Activated naive CD8-positive, alpha-beta T cell treated with anti-CD3 and anti-CD28 coated beads, Interleukin-2, amount 50 U/mL, for 16 hours (primary cell): ENCODE measurements at places on chromosomes 4 and X.

DNA sequence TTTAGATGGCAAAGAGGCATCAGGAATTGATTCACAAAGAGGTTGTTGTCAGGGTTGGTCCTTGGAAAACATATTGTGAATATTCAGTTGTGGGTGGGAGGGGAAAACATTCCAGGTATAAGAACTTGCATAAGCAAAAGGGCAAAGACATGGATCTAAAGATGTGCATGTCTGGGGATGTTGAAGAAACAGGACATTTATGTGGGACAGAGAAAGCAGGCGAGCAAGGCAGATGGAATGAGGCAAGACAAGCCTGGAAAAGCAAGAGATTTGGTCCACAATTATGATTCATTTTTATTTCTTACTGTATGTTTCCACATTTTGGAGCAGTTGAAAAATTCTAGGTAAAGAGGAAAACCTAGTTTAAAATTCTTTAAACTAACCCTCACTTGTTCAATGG is 134.9 kb upstream of the CXXC4 start:
- no peak for DNase-seq

DNA sequence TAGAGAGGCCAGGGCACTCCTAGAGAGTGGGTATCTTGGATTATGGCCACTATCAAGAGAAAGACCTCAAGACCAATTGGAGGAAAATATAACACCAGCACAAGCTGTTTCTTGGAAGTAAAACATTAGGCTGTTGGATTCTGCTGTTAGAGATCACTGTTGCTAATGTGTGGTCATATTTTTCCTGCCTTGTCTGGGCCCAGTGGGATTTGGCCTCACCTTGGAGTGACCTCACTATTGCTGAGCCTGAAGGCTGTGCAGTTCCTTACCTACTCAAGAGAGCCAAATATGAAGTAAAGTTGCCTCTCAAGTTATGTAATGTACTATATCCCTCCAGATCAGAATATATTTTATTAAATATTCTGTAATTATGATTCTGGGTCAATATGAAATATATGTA is 355.4 kb upstream of the CTSO start:
- DNase-seq: no peak

DNA sequence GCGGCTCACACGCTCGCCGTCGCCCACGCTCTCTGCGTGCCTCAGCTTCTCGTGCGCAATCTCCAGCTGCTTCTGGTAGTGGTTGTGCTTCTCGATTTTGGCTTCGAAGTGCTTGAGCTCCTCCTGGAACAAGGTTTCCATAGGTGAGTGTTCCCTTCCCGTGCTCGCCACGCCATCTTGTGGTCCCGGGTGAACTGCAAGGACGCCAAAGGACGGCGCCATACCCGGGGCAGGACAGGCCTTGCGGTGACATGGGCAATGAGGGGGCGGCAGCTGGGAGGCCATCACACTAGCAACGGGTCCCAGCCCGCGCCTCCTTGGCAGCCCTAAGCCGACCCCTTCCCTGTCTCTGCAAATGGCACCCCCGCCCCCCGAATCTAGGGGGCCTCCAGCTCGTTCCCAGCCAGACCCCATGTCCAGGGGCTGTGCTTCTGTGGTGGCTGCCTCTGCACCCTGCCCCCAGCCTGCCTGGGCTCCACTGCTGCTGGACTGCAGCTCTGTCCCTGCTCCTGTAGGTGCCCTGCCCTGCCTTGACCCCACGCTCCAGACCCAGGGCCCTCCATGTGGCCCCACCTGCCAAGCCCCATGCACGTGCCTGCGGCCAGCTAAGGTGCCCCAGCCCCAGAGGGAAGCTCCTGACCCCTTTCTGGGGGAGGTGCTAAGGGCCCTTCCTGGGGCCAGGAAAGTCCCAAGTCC is 17.3 kb downstream of the LRPAP1 start:
- DNase-seq: no peak

- no peak for DNase-seq
These were observed 1381.4 kb upstream of the IGFBP7 start for GRCh38 chr4:58491620-58492019.

- no peak for DNase-seq
These were observed 53.1 kb downstream of the ABLIM2 start for GRCh38 chr4:8105306-8106100.

DNA sequence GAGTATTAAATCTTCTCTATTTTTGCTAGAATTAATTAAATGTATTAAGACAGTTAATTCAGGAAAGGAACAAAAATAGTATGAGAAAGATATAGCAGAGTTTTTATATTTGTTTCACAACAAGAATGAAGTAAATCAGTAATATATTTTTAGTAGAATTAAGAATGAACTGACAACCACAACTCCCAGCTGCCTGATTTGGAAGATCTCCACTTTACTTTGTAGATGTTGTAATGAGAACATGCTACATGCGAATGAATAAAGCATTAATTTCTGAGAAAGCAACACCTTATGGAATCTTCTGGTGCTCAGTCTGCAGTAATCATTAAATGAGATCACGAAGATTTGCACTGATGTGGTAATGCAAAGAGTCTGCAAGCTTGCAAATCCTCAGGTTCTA is 695.6 kb upstream of the PCDH7 start:
- no peak for DNase-seq

- DNase-seq: no peak
These were observed 53.3 kb downstream of the RELL1 start for GRCh38 chr4:37632836-37633235.

GRCh38 chrX:102712981-102713625 is 855 bp downstream of the GPRASP2 start:
- DNase-seq: no peak

- no peak for DNase-seq
These were observed 399.2 kb downstream of the NLGN4X start for GRCh38 chrX:5829469-5829868.

DNA sequence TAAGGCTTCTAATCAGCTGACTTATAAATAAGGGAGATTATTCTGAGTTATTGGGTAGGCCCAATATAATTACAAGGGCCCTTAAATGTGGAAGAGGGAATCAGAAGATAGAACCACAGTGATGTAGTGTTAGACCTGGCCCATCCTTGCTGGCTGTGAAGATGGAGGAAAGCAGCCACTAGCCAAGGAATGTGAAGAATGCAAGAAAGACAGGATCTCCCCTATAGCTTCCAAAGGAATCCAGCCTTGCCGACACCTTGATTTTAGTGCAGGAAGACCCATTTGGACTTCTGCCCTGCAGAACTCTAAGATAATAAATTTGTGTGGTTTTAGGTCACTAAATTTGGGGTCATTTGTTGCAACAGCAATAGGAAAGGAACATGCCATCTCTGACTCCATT is 150.6 kb downstream of the SPATA18 start:
- DNase-seq: no peak

DNA sequence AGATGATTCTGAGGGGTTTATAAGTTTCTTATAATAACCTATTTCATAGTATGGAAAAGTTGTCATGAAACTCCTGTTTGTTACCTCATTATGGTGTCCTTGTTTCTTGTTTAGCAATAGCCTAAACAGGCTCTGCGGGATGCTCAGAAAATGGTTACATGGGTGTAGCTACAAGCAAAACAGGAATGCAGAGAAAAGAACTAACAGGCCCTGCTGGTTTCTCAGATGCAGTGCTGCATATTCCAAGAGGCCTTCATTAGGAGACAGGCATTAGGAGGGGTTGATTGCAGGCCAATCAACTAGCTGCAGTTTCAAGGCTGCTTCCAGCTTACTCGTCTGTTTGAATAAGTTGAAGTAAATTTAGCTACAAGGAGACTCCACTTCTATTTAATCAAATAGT is 37.6 kb upstream of the HPGD start:
- no peak for DNase-seq
